ENCODE measurements at places on chromosomes 11 and 22.

DNA sequence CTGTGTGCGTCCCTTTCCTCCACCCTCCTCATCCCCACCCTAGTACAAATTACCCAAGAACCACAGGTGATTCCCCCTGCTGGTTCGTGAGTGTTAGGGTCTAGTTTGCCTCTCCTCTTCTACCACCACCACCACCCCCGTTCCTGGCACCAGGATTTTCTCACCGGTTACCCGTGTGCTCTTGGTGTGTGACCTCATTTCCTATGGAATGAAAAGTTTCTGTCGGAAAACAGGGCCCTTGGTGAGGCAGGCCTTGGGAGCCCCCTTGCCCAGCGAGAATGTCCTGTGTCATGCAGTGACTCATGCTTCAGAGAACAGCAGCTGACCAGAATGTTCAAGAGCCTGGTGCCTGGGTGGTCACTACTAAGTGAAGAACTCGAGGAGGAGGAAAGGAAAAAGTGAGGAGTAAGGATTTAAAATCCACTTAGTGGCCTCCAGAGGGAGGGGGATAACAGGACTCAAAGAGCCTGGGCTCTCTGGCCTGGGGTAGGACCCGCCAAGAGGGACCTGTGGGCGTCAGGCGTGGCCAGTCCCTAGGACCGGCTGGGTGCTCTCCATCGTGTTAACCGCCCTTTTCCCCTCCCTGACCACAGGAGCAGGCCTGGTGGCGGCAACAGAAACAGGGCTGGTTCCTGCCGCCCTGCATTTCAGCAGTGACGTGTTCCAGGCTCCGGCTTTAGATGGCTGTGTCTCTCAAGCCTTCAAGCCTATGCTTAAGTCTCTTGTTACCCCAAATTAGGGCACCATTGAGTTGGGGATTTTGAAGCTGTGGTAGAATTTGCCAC is 30.2 kb downstream of the C22orf31 start:
- no peak for DNase-seq

DNA sequence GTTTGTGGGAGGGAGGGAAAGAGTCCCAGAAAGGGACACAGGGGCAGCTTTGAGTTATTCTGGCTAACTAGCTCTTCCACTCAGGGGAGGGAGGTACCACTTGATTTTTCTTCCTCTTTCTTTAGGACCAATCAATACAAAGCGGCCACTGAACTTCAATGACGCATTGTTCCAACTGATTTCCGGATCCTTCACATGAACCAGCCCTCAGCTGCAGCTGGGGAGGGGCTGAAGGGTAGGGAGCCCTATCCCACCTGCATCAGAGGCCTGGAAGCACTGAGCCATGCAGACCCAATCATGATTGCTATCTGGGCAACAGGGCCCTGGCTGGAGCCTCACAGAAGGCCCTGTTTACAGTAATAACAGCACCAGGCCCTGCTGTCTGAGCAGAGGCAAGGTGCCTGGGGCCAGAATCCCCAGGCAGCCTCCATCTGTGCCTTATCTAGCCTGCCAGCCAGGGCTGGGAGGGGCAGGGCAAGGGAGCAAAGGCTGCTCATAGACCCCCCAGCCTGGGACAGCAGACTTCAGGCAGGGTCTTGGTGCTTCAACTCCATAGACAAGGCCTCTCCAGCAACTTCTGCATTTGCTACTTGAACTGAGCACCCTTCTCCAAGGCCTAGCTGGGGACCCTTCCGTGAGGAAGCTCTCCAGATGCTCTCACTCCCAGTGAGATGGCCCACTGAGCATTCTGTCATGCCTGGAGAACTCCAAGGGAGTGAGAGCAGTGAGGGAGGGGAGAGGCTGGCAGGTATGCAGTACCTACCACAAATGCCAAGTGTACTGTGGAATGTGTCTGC is 22.5 kb downstream of the CLPB start:
- no peak for DNase-seq

- DNase-seq = no peak
These were observed 45.3 kb downstream of the TMEM135 start for GRCh38 chr11:87083029-87083428.

DNA sequence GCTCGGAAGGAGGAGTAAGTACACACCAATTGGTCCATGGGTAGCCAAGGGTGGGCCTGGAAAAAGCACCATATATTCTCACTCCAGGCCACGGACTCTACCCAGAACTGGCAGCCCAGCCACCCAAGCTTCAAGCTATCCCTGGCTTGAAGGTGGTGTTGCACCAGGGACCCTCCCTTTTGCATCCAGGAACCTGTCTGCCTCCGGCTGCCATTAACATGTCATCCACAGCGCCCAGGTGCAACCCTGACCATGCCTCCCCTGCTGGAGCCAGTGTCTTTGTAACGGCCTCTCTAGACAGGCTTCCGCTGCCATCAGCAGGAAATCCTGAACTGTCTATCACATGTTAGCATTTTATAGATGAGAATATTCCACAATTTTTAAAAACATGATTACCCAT is 2158.5 kb upstream of the RAG2 start:
- DNase-seq = no peak

- DNase-seq = no peak
These were observed 4.3 kb upstream of the OR51V1 start for GRCh38 chr11:5204787-5205186.

DNA sequence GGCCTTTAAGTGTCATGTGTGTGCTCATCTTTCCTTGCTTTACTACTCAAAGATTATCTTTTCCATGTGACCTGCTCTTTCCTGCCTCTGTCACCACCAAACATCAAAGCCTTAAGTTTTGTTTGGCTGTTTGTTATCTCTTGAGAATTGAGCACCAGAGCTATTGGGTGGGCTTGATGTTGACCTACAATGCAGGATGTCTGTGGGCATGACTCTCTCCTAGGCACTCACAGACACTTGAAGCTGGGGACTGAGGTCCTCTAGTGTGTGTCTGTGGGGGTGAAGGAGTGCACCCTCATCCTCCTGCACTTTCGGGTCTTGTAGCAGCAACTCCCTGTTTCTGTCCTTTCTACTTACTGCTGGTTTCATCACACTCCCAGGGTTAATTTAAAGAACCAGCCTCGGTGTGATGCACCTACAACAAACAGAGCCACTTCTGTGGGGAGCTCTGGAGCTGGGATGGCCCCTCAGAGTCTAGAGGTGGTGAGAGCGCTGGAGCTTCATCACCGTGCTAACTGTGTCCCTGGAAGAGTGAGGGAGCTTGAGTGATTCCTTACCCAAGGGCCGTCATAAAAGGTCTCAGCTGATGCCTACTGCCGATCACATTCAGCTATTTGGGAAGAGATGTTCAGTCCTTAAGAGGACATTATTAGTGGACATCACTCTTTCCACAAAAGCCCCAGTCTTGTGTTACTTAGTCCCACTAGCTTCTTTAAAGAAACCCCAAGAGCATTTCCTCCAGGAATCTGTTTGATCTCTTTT is 56.3 kb downstream of the LRRC74B start:
- DNase-seq = no peak

DNA sequence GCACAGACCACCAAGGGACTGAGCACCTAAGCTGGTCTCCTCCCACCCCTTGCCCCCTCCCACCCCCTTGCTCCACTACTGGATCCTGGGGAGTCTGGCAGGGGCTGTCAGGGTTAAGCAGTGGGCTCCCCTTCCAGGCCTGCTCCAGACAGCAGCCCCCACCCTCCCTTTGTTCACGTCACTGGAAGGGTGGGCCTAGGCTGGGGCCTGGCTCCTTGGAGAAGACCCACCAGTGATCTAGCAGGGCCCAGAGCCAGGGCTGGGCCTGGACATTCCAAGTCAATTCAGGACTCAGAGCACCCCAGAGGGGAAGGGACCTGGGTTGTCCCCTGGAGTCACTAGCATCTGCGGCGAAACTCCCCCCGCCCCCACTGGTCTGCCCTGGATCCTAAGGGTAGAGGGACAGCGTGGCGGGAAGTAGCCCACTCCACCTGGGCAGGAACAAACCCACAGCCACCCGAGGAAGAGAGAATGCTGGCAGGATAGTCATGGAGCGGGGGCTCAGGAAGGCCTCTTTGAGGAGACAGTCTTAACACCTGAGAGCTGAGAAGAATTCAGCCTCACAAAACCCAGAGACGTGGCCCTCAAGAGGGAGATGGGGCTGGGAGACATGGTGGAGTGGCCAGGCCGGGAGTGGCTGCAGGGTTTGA is 45.8 kb downstream of the IGLL1 start:
- no peak for DNase-seq

GRCh38 chr11:126112547-126112946 is 49.9 kb upstream of the CDON start:
- no peak for DNase-seq

GRCh38 chr11:124597626-124598025 is 13.6 kb upstream of the PANX3 start:
- no peak for DNase-seq

DNA sequence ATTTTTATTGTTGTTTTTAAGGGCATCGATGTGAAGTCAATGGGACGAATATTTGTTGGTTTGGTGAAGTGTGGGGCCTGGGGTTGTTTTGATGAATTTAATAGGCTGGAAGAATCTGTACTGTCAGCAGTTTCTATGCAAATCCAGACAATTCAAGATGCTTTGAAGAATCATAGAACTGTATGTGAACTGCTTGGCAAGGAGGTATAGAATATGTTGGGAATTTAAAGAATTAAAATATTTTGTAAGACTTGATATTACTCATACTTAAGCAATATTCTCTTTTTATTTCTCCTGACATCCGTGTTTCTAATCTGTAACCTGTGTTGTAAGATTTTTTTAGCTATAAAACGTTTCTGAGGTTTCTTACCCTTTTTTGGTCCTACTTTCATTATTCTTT is 61.6 kb downstream of the DYNC2H1 start:
- DNase-seq = no peak

GRCh38 chr11:20021771-20022362 is 138.4 kb downstream of the DBX1 start:
- DNase-seq = no peak
